HuH-7 (cell line): ENCODE measurements at places on chromosomes 1 and 21.

DNA sequence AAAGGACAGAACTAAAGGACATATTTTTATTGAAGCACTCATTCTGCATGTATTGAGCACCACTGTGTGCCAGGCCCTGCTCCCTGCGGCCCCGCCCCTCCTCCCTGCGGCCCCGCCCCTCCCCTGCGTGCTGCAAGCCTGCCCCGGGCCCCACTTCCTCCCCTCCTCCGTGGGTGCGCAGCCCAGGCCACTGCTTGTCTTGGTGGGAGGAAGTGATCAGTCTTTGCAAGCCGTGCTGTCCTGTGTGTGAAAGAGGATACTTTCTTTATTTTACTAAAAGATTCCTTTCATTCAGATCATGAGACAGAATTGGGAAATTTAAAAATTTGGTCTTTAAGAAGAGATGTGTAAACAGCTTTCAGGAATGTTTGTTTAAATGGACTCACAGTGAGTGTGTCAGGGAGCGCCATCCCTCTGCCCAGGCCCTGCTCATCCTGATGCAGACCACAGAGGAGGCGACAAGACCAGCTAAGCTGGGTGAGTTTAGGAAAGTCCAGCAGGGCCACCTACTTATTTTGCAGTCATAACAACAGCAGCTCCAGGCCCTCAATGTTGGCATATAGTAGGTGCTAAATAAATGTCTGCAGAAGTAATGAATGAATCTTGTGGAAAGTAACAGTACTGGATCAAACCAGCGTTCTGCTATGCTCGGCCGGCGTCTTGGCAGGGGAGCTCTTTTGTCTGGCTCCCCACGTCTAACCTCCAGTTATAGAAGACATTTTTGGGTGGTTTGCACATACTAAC is 88.3 kb upstream of the SELENON start:
- DNase-seq, result no peak

DNA sequence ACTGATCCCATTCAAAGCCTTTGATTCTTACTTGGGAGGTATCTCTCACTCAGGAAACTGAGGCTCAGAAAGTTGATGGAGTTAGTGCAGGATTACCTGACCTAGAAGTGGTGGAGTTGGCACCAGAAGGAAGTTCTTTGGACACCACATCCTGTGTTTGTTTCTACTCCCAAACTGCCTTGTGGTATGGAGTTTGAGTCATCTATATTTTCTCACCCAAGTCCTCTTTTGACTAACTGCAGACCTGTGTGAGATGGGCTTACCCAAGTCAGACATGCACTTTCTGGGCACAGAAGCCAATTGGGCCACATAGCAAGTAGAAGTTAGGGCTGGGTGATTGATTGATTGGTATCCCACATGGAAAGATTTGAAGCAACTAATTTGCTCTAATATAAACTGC is 36.1 kb downstream of the FGGY start:
- DNase-seq, result no peak

- DNase-seq, result no peak
Observed at GRCh38 chr1:17895986-17896385, 140.9 kb downstream of the ACTL8 start.

DNA sequence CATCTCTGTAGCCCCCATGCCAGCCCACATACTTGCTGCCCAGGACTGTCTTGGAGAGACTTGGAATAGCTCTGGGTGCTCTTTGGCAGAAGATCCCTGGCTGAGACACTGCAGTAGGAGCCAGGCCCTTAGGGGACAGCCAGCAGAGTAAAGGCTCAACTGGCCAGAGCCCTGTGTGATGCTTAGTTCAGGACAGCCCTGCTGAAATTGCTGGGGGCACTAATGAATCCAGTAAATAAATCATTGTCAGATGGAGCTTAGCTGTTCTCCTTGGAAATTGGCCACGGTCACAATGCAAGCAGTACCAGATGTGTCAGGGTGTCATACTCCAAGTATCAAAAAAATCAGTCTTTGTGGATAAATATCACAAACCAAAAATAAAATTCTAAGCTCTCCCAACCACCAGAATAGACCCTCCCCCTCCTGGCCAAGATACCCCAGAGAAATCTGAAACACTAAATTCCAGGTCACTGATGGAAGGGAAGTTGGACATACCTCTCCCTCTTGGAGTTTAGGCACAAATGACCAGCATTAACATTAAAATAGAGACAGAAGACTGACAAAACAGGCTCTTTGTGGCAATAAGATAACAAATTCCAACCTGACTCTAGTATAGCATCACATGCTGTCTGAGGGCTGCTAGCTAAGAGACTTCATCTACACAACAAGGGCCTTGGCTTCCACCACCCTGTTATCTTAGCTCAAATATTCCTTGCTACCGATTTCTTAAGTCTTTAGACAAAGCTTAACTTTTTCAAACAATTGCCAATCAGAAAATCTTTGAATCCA is 83.2 kb upstream of the DNAH14 start:
- no peak for DNase-seq

DNA sequence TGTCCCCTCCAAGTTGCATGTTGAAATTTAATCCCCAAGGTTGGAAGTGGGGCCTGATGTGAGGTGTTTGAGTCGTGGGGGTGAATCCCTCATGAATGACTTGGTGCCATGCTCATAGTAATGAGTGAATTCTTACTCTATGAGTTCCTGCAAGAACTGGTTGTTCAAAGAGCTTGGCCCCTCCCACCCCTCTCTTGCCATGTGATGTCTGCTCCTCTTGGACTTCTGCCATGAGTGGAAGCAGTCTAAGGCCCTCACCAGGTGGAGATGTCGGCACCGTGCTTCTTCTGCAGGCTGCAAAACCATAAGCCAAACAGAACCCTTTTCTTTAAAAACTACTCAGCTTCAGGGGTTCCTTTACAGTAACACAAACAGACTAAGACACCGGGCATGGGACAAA is 14.3 kb downstream of the G0S2 start:
- no peak for DNase-seq

DNA sequence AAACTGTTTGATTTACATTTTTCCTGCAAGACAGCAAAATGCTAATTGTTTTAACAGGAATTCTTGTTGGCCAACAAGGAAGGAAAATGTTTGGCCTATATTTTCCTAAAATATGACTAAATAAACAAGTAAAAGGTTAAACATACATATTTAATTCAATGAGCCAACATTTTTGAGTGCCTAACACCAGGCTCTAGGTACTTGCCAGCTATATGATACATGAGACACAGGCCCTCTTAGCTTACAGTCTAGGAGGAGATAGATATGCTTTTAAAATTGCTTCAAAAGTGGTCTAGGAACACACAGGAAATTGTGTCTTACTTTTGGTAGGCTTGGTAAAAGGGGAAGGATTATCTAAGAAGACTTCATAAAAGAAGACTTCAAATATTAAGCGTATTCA is 50.9 kb downstream of the PIGK start:
- no peak for DNase-seq

- no peak for DNase-seq
Observed at GRCh38 chr1:215887627-215888026, 320.5 kb downstream of the KCTD3 start.

GRCh38 chr1:11057477-11057876 is 2.3 kb downstream of the SRM start:
- no peak for DNase-seq

DNA sequence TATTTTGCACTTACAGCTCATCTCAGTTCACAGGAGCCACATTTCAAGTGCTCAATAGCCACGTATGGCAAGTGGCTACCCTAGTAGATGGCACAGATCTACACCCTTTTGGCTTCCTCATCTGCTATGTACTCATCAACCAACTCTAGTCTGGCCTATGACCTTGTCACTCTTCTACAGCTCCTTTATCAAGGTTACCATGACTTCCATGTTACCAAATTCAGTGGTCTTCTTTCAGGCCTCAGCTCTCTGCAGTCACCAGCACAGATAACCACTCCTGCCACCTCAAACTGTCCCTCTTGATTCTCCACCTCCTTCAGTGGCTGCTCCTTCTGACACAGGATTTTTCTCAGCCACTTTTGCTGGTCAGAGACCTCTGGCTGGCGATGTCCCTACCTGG is 11.7 kb upstream of the USP48 start:
- DNase-seq, result no peak

- no peak for DNase-seq
Observed at GRCh38 chr1:222919478-222919865, 104.6 kb downstream of the DISP1 start.

GRCh38 chr1:29270929-29271521 is 34.7 kb downstream of the PTPRU start:
- no peak for DNase-seq

DNA sequence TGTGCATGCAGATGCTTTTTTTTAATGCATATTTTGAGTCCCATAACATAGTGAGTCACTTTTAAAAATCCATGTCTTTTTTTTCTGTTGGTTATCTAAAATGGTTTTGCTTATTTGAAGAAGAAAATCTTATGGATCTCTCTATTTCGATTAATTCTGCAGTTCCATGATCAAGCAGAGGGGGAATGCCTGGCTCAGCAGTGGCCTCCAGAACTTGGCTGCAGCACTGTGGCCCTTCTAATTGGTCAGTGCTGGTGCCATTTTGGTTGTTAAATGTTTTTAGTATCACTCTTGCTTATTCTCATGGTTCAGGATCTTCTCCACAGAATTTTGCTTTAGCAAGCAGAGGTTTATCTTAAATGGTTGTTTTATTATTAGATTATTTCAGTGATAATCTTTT is 11.2 kb downstream of the EPHX4 start:
- DNase-seq, result no peak

- no peak for DNase-seq
Observed at GRCh38 chr1:173870252-173871075, 2.3 kb downstream of the ZBTB37 start.

- DNase-seq, result peak; percentile 45
Observed at GRCh38 chr1:54355931-54356679, 50.1 kb downstream of the SSBP3 start.

DNA sequence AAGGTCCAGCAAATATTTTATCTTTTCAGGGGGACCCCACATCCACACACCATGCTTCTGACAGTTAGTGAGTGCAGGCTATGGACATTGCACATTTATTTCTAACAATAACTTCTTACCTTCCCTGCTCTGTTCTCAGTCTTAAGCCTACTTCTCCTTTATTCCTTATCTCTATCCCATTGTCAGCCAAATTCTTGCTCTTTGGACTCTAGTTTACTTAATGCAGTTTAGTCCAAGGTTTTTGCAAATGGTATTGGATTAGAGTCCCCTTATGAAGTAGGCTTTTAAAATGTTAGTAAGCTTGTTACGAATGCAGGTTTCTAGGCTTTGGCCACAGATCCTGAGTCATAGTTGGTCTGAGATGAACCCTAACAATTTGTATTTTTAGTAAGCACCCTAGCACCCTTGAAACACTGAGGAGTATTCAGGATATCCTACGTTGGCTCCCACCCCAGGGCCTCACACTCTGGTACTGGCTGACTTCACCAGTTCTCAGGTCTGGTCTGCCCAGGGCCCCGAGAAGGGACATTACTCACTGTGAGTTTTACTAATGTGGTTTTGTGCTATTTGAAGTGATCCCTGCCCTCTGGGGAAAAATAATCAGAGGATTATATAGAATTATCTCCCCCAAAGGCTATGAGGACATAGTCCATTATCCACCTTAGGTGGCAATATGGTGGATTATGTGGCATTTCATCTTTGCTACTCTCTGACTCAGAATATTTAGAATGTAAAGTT is 239.5 kb downstream of the TGFB2 start:
- DNase-seq, result no peak

DNA sequence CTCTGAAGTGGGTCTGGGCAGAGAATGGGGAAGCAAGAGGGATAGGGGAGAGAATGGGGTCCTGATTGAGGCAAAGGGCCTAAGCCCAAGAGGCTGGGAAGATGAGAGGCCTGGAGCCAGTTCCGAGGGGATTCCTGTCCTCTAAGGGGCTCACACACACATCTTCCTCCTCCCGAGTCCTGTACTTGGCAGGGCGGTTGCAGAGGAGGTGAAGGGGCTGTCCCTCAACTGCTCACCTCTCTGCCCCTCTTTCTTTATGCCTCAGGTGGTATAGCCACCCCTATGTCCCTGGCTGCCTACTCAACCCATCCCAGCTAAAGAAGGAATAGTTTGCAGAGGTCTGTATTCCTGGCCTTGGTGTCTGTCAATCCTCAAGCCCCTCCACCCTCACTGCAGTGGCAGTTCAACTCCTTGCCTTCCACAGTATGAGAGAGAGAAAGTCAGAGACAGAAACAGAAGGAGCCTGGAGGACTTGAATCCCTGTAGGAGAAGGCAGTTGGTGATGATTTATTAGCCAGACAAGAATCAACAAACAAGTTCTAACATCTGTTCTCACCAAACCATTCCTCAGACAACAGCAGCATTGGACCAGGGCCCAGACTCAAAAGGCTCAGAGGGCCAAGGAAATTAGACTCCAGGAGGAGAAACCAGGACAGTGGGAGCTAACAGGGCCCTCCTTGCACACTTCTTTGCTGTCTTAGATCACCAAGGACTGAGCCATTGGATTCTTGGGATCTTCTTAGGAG is 10.7 kb downstream of the SH2D2A start:
- DNase-seq, result no peak

GRCh38 chr1:9835758-9836631 is 12.2 kb upstream of the CLSTN1 start:
- DNase-seq, result no peak

GRCh38 chr1:82441402-82441801 is 640.7 kb downstream of the ADGRL2 start:
- no peak for DNase-seq
